ENCODE measurements at places on chromosomes 1 and 21.

GRCh38 chr1:215957663-215958062 is 390.6 kb downstream of the KCTD3 start:
- no peak for DNase-seq

- no peak for DNase-seq
Observed at GRCh38 chr1:25760122-25760719, 39.8 kb upstream of the SELENON start.

- peak; percentile 30 for DNase-seq
Observed at GRCh38 chr1:153816283-153816889, 41.2 kb downstream of the SLC27A3 start.

GRCh38 chr1:225771661-225772322 is 5.8 kb upstream of the SRP9 start:
- DNase-seq: no peak

GRCh38 chr1:213931836-213932235 is 55.9 kb upstream of the PROX1 start:
- DNase-seq: no peak

- no peak for DNase-seq
Observed at GRCh38 chr1:205275133-205275532, 46.4 kb downstream of the NUAK2 start.

- no peak for DNase-seq
Observed at GRCh38 chr1:236159704-236160539, 17.6 kb downstream of the GPR137B start.

DNA sequence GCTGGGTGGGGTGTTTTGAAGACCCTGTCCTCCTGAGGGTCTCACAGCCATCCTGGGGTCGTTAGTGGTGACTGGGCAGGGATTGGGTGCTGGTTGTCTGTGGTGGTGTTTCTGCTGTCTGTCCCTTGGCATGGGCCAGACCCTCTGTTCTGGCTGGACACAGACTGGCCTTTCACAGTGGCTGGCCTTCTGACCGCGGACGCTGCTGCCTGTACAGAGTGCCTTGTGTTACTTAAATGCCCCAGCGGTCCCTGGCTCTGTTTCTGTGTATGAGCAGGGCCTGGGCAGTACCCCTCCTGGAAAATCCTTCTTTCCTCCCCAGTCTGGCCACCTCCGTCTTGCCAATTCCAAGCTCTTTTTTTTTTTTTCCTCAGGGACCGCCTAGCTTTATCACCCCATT is 50.9 kb downstream of the SH3BGR start:
- DNase-seq: no peak

GRCh38 chr1:219686171-219686570 is 73.3 kb upstream of the ZC3H11B start:
- DNase-seq: no peak

- no peak for DNase-seq
Observed at GRCh38 chr1:206646504-206646903, 11.2 kb downstream of the DYRK3 start.

GRCh38 chr1:8283058-8283884 is 34.6 kb upstream of the SLC45A1 start:
- DNase-seq: no peak

- DNase-seq: no peak
Observed at GRCh38 chr21:34133802-34134201, 60.4 kb downstream of the MRPS6 start.

- peak; percentile 18 for DNase-seq
Observed at GRCh38 chr1:78650114-78650660, 556 bp downstream of the IFI44 start.

DNA sequence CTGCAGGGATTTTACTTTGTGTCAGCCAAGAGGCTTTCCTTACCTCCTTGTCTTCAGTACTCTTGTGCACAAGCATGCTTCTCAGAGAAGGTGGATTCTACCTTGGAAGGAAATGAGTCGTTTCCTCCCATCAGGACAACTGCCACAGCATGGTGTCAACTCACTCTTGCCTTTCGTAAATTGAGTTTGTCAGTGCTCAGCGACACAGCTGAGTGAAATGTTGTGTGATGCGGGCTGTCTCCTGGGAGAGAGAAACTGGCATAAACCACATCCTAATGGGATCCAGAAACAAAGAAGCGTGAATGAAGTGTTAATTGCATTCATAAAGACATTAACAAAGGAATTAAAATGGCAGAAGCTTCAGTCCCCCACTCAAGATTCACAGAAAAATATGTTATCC is 51.5 kb upstream of the SLC22A15 start:
- DNase-seq: no peak

DNA sequence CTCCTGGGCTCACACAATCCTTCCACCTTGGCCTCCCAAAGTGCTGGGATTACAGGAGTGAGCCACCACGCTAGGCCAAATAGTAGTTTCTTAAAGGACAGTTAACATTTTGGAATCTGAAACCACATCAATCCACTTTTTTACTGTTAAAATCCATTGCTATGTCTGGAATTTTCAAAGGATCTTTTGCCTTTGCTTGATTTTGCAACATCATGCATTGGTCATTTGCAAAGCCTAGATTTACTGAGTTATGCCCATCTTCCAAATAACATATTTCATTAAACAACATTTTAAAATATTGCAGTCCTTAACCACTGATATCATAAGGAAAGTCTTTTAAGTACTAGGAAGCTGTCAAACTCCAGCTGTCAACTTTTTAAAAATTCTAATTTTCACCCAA is 3.3 kb downstream of the POGZ start:
- DNase-seq: no peak

GRCh38 chr1:53391982-53392381 is 64.1 kb upstream of the LRP8 start:
- DNase-seq: no peak

- DNase-seq: no peak
Observed at GRCh38 chr1:214426426-214426812, 125.0 kb downstream of the PTPN14 start.

GRCh38 chr1:174911606-174912005 is 88.1 kb upstream of the CACYBP start:
- DNase-seq: no peak

DNA sequence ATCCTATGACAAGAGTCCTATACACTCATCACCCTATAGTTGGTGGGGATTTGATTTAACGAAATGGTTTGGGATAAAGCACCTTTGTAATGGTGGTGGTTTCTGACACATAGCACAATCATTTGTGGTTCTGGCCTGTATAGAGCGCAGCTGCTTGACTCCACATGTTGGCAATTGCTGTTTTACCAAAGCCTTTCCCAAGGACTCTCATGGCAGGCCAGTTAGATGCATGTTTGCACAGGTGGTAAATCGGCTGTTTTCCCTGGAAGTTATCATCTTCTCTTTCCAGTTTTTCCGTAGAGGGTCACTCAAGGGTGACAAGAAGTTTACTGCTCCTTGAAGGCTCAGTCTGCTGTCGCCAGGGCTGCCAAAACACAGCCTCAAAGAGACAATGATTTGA is 17.1 kb upstream of the XPR1 start:
- DNase-seq: no peak

DNA sequence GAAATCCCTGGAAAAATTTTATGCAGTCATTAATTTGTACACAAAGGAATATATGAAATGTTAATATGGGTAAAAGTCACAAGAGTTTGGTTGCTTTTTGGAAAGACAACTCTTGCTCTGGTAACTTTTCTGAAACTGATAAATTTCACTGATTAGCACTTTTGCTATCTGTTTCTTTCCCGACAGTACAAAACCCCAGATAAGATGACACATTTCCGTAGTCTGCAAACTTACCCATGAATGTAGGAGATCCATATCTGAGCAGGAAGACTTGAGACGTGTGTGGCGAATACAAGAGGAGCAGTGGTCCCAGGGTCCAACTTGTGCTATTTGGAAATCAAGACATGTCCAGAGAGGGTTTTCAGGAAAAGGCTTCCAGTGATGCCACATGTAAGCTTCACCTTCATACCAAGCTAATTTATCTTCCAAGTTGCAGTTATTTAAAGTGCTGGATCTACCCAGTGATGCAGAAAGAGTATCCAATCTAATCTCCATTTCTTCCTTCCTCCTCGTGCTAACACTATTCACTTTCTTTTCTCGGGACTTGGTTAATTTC is 35.9 kb upstream of the SAMSN1 start:
- no peak for DNase-seq

DNA sequence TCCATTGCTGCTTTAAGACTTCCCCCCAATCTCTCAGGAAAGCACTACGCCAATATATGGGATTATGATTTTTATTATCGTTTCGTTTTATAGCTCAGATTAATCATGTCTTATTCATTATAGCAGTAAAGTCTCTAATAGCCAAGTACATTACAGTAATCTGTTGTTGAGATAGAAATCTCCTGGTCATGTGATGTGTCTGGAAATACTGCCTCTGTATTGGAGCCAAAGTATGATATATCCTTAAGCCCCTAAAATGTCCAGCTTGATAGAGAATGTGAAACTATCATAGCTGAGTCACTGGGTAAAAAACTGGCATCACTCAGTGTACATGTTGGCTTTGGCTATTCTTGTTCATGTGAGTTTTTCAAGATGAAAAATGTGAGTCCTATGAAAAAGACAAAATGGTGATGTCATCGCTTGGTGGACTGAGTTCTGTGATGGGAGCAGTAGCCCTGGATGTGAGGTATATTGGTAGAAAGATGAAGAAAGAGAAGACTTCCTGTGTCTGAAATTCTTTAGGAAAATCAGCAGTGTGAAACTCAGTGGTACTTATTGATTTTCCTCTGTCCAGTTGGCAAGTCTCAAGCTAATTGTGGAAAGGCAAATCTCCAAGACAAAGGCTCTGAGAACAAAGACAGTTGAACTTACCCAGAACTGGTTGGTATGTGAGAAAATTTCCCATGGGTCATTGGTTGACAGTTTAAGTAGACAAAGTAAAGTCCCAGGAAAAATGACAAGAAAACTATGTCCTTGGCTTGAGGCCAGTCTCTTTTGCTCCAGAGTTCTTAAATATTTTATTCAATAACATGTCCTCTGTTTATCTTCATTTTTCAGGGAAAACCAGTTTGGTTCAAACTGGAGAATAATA is 76.2 kb downstream of the BRINP2 start:
- DNase-seq: no peak

- DNase-seq: peak; percentile 62
Observed at GRCh38 chr1:108590957-108591356, 31.1 kb downstream of the EEIG2 start.

DNA sequence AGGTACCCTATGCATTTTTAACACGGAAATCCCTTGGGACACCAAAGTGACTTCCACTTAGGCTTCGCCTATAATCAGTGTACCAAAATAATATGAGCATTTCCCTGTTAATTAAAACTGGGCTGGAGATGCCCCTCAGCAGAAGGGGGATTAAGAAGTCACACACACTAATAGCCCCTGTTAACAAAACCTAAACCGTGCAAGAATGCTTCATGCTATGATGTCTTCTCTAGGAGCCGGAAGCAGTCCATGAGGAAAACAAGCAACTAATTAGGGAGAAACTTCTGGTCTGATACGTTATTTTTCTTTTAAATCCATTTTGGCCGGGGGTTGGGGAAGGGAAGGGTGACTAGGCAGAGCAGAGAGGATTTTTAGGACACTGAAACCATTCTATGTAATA is 123.4 kb downstream of the ESRRG start:
- DNase-seq: no peak

DNA sequence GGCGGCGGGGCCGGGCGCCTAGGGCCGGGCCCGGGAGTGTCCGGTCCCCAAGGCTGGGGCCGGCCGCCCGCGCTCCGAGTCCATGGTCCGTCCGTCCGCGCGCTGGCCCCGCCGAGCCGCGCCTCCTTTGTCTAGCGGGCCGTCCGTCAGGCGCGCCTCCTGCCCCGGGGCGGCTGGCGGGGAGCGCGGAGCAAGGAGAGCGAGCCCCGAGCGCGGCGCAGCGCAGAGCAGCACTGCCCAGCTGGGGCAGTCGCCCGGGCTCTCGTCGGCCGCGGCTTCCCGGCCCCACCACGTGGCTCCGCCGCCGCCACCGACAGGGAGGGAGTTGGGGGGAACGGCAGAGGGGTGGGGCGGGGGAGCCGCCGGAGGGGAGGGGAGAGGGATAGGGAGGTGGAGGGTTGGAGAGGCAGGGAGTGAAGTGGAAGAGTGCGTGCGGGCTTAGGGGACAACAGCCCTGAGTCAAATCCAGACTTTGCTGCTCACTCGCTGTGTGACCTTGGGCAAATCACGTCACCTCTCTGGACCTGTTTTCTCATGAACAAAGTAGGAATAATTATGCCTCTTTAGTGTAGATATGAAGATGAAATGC is at the start of gene NKAIN1:
Gene NKAIN1 (minus strand): TSS at position 235 of the 589 bp plus-strand sequence. CDS start 340 bp downstream, outside the sequence.
- no peak for DNase-seq

GRCh38 chr1:116911188-116911553 is 1.5 kb downstream of the PTGFRN start:
- no peak for DNase-seq

DNA sequence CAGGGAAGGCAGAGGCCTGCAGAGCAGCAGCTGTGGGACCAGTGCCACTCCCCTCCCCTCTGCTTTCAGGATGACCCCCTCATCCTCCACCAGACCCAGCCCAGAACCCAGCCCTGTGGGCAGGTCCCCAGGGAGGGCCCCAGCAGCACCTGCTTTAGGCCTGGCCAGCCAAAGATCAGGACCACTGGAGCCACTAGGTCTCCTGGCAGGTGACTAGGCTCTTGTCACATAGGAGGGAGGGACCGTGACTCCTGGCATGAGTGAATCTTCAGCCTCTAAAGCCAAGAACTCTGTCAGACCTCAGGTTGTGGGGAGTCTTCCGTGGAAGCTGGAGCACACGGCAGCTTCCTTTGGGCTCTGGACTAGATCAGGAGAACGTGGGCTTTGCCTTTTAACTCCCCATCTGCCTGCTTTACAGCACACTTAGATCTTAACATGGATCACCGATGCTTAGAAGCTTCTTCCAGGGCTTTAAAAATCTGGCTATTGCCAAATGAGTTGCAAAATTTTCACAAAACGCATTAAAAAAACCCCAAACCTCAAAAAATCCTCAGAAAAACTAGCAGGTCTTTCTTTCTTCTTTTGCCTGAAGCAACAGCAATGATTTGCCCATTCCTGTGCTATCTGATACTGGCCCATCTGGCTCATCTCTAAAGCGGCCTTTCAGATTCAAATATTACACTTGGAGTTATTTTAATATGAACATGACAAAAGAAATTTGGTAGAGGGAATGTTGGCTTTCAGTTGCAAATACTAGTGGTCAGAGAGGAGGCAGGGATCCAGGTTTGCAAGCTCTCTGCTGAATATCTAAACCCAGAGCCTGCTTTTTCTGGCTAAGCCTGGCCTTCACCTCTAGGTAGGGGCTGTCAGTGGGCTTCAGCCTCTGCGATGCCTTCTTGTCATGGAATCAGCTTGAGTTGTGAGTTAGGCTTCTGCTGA is 235.2 kb downstream of the SDCCAG8 start:
- no peak for DNase-seq
